ENCODE measurements at places on chromosomes 2 and 18.
A peak's percentile ranks its signal among the peaks of the same experiment; 100 is the strongest.

- no peak for DNase-seq
Observed at GRCh38 chr18:61132031-61132430, 201.2 kb upstream of the CDH20 start.

GRCh38 chr2:44371445-44371844 is 9.7 kb downstream of the CAMKMT start:
- DNase-seq: no peak

DNA sequence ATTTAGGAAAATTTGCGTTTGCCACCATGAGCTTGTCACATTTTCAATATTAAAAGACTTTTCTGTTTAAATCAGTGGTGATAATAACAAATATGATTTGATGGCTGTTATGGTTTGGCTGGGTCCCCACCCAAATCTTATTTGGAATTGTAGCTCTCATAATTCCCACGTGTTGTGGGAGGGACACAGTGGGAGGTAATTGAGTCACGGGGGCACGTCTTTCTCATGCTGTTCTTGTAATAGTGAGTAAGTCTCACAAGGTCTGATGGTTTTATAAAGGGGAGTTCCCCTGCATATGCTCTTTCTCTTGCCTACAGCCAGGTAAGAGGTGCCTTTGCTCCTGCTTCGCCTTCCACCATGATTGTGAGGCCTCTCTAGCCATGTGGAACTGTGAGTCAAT is 83.4 kb upstream of the RGPD4 start:
- DNase-seq: no peak

GRCh38 chr2:171999161-171999560 is 592 bp upstream of the METAP1D start:
- no peak for DNase-seq

- peak; percentile 16 for DNase-seq
Observed at GRCh38 chr2:96534701-96535181, 1.8 kb upstream of the ARID5A start.

GRCh38 chr2:210421916-210422315 is 54.6 kb downstream of the LANCL1 start:
- DNase-seq: peak; percentile 4

GRCh38 chr2:66846887-66847286 is 412.0 kb downstream of the MEIS1 start:
- no peak for DNase-seq

Data from fibroblast of villous mesenchyme (primary cell).